ENCODE measurements at places on chromosomes 4 and X. TPM values are rescaled to one million over a fixed set of nuclear protein-coding genes. Genes with fewer than 3 reads are reported as not detected.

- H3K4me1 ChIP-seq, result peaks cover 4% of the 10 kb centered on the region
- H3K27ac ChIP-seq, result no peak overlapping the region
- no peaks in the 10 kb centered on the region for H3K36me3 ChIP-seq
- H3K27me3 ChIP-seq, result no peaks in the 10 kb centered on the region
- H3K4me3 ChIP-seq, result no peak overlapping the region
Observed at GRCh38 chr4:113471146-113471860, 290.2 kb downstream of the CAMK2D start.

DNA sequence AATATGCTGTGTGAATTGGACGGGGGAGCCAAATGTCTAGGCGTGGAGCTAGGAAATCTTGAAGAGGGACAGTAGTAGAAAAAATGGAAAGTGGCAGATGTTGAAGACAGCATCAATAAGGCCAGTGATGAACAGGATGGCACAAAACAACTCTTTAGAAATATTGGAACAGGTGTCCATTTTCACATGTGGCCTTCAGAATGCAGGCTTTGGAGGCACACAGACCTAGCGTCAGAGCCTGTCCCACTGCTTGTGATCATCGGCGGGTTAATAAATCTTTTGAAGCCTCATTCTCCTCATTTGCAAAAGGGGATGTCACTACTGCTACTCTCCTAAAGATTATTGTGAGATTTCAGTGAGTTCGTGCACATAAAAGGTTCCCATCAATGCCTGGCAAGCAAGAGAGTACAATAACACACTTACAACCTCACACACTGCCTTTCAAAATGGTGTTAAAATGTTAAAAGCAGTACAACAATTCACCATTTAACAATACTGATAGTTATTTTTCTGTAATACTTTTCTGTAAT is 2.4 kb downstream of the PDLIM3 start:
- DNase-seq, result no peak
- no peaks in the 10 kb centered on the region for H3K36me3 ChIP-seq

GRCh38 chrX:38138157-38138891 is 82.3 kb downstream of the SRPX start:
- no peaks in the 10 kb centered on the region for H3K36me3 ChIP-seq
- no peaks in the 10 kb centered on the region for H3K4me1 ChIP-seq
- no peak overlapping the region for H3K27ac ChIP-seq
- no peak for DNase-seq

- H3K36me3 ChIP-seq, result no peaks in the 10 kb centered on the region
- no peaks in the 10 kb centered on the region for H3K4me1 ChIP-seq
- H3K27me3 ChIP-seq, result no peaks in the 10 kb centered on the region
- DNase-seq, result no peak
- no peak overlapping the region for H3K4me3 ChIP-seq
- no peak overlapping the region for H3K27ac ChIP-seq
Observed at GRCh38 chrX:830532-830931, 199.9 kb downstream of the SHOX start.

- no peak overlapping the region for H3K27ac ChIP-seq
- peaks cover 6% of the 10 kb centered on the region for H3K36me3 ChIP-seq
- no peaks in the 10 kb centered on the region for H3K4me1 ChIP-seq
- no peak for DNase-seq
- H3K4me3 ChIP-seq, result no peak overlapping the region
Observed at GRCh38 chr4:53498706-53499105, 92.6 kb downstream of the LNX1 start.

GRCh38 chr4:123676890-123677229 is 280.3 kb downstream of the SPRY1 start:
- H3K27me3 ChIP-seq, result no peaks in the 10 kb centered on the region
- H3K4me1 ChIP-seq, result no peaks in the 10 kb centered on the region
- H3K4me3 ChIP-seq, result no peak overlapping the region

GRCh38 chrX:90012395-90012794 is 90.7 kb downstream of the TGIF2LX start:
- DNase-seq, result no peak
- H3K27me3 ChIP-seq, result no peaks in the 10 kb centered on the region
- H3K36me3 ChIP-seq, result no peaks in the 10 kb centered on the region
- H3K4me3 ChIP-seq, result no peak overlapping the region
- H3K27ac ChIP-seq, result no peak overlapping the region

DNA sequence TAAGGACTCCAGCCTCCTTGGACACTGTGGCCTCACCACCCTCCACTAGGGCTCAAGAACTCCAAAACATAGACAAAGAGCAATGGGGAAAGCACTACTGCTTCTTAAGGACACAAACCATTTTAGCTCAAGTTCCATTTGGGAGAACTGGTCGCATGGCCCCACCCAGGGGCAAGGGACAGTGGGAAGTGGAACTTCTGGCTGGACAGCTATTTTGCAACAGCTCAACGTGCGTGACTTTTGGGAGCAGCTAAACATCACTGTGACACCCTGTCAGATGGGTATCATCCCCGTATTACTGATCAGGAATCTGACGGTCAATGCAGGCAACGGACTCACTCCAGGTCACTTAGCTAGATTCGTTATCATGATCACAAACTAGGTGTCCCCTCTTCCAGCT is 9.0 kb upstream of the GLOD5 start:
- no peak overlapping the region for H3K27ac ChIP-seq
- H3K4me3 ChIP-seq, result no peak overlapping the region
- no peaks in the 10 kb centered on the region for H3K27me3 ChIP-seq
- H3K4me1 ChIP-seq, result no peaks in the 10 kb centered on the region
- H3K36me3 ChIP-seq, result no peaks in the 10 kb centered on the region
- DNase-seq, result no peak

DNA sequence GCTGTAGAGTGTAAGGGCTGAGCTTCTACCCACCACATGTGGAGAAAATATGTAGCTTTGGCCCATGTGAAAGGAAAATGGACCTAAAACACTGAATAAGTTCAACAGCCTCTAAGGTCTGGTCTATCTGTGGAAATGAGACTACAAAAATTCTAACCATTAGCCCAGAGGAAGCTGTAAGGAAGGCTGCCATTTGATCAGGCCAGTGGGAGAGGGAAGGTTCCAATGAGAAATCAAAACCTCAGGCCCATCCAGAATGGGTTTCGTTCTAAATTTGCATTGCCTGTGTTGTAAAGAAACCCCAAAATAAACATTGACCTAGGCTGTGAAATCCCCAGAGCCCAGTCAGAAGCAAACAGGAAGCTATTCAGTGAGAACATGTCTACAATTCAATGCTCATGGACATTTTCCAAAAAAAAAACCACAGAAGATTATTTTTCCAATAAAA is 320.4 kb upstream of the SLC7A11 start:
- H3K36me3 ChIP-seq, result no peaks in the 10 kb centered on the region
- no peaks in the 10 kb centered on the region for H3K4me1 ChIP-seq
- no peaks in the 10 kb centered on the region for H3K27me3 ChIP-seq

The PPID gene
- 14.8 TPM for total RNA-seq

The NAT8L gene
- 0.08 TPM for total RNA-seq

The DCAF4L1 gene
- under 0.01 TPM for total RNA-seq

The PLXNB3 gene
- total RNA-seq, result 0.42 TPM

All from liver (tissue), 10 donors.